Right lobe of liver (tissue), 6 donors: ENCODE measurements at places on chromosomes 13 and 19. TPM values are rescaled to one million over a fixed set of nuclear protein-coding genes. Genes with fewer than 3 reads are reported as not detected.

OR7C1 gene
- not detected for total RNA-seq

- no peak for DNase-seq
Measured at GRCh38 chr13:65143920-65144319, 2086.2 kb downstream of the PCDH9 start.

DNA sequence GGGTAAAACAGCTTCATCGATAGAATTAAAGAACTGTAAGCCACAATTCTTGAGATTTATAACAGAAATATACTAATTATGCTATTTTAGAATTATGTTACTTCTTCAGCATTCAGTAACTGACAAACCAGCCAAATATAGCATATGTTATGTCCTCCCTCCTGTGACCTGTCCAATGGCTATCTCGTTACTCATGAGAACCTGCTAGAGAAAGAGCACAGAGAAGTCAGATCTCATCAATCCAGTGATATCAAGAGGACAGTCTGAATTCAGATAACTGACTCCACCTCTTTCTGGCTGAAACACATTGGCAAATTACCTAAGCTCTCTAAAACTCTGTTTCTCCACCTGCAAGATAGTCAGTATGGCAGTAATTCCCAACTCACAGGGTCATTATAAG lies 170.4 kb downstream of the FGF14 start:
- no peak for DNase-seq

DNA sequence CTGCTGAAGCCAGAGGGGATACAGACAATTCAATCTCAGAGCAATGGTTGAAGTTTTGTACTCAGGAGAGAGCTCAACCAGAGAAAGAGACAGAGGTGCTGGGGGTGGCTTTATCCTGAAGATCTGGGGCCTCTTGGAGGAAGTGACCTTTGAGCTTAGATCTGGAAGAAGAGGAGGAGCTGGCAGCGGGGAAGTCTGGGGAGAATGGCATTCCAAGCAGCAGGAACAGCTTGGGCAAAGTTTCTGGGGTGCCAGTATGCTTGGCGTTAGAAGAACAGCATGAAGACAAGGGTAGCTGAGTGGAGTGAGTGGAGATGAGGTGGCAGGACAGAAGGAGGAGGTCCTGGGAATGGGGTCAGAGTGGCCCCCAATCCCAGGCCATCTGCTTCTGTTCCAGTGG lies 11.3 kb downstream of the MAST3 start:
- no peak for DNase-seq

DNA sequence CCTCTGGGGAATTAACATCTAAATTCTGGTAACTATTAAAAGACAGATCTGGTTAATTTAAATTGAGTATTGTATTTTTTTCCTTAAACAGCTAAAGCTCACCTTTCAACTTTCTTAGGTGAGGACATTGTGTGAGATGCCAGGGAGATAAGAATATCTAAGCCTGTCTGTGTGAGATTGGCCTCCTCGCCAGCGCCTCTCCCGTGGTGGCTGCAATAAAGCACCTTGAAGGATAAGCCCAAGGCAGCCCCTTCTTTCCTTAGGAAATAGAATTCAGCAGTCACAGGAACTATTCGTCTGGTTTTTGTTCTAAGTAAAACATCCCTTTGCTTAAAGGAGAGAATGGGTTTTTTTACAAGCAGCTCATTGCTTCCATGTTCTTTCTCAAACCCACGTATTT lies 24.6 kb downstream of the NAXD start:
- DNase-seq, result no peak

DNA sequence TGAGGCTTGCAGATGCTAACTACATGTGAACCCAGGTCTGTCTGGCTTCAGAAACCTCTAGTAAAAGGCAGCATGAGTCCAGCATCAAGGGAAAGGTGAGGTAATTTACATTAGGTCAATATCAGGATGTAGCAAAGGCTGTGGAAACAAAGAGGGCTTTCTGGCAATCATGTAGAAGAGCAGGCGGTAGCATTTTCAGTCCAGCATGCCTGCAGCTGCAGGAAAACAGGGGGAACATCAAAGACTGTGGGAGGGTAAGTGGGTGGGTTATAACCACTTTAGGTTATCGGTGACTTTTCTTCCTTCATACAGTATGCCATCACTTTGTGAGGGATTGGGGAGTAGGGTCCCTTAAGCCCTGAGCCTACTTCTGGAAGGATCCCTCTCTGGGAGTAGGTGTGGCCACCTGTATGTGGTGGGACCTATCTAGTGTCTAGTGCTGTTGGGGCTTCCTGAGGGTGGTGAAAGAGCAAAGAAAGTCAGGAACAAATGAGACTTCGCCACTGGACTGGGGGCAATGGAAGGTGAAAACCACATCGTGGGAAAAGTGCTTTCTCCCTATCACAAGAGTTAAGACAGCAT lies 10.8 kb downstream of the SUGP2 start:
- no peak for DNase-seq

- DNase-seq, result no peak
Measured at GRCh38 chr13:29688193-29688592, 92.7 kb upstream of the SLC7A1 start.

TJP3 gene
- 27.0 TPM for total RNA-seq

DNA sequence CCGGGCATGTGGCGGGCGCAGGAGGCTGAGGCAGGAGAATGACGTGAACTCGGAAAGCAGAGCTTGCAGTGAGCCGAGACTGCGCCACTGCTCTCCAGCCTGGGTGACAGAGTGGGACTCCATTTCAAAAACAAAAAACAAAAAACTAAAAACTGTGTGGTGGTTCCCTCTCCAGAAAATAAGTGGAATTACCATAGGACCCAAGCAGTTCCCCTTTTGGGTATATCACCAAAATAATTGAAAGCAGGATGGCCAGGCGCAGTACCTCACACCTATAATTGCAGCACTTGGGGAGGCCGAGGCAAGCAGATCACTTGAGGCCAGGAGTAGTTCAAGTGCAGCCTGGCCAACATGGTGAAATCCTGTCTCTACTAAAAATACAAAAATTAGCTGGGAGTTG lies 15.7 kb upstream of the LDLR start:
- DNase-seq, result no peak

ZNF135 gene
- total RNA-seq, result 0.18 TPM
